ENCODE measurements at places on chromosomes 2 and 18.

GRCh38 chr2:38441346-38441745 is 64.3 kb upstream of the ATL2 start:
- no peak for DNase-seq

GRCh38 chr18:77077941-77078689 is 54.5 kb downstream of the MBP start:
- DNase-seq, result no peak

- no peak for DNase-seq
These were observed 716.2 kb upstream of the FANCL start for GRCh38 chr2:58957188-58957840.

DNA sequence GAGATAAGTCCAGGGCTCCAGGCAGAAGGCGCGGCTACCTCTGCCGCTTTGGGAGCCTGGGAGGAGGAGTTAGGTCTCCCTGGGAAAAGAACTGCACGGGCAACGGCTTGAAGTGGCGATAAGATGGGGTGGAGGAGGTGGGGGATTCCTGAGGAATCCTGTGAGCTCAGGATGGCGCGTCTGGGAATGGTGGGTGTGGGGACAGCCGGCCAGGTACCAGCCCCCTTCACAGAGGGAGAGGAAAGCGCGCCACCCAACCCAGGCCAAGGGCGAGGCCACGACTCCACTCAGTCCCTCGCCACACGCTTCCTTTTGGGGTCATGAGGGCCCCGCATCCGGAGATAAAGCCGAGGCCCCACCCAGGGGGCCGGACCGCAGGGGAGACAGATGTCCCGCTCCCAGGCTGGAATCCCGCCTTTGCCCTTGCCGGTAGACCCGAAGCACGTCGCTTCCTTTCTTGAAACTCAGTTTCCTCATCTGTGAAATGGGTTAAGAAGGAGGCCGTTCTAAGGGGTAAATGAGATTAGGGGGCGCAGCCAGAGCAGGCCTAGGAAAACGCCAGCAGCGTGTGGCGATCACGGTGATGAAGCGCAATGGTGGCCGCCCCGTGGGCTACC is 1.7 kb upstream of the CTDSP1 start:
- DNase-seq, result no peak

DNA sequence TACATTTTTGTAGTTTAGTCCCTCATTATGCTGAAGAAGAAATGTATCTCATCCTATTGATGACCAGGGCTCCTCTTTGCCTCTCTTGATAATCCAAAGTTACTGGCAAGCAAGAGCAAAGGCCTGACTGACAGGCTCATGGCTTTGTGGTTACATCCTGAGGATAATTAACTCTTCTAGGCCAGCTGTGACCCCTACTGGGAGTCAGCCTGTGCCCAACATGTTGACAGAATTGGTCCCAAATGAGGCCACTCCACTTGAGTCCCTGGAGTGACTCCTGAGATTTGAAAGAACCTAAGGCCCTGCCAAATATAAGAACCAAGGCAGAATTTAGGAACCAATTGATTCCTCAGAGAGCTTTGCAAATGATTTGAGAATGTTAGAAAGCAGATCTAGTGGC is 973.8 kb upstream of the CELF4 start:
- no peak for DNase-seq

- no peak for DNase-seq
These were observed 83.1 kb downstream of the DCC start for GRCh38 chr18:52422985-52423601.

DNA sequence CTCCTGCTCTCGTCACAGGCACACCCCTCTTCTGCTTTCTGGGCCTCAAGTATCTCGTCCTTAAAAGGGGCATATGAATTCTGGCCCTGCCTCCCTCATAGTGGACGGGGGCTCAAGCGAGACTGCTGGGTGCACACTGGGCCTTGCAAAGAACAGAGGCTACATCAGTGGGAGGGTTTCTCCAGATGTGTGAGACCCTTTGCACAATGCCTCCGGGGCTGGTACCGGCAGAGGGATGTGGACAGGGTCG is 25.0 kb downstream of the CRACDL start:
- DNase-seq, result no peak

GRCh38 chr2:106638043-106638442 is 150.9 kb downstream of the CD8B2 start:
- DNase-seq, result no peak

DNA sequence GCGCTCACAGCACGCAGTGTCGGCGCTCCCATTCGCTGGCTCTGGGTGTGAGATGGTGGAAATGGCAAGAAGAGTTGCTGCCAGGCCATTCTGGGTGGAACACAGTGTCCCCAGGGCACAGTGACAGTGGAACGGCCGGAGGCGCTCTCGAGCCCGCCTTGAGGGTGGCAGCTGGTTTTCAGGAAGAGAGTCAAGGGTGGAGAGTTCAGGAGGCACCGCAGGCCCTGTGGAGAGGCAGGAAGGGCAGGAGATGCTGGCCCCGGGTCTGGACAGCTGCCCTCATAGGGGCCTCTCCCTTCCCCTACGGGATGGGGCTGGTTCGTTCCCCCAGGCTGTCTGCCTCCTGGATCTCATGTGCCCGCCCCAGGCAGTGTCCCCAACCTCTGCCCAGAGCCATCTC is 12.5 kb downstream of the GPC1 start:
- no peak for DNase-seq

GRCh38 chr2:45167920-45168629 is 158.8 kb upstream of the SIX2 start:
- DNase-seq, result no peak

- no peak for DNase-seq
These were observed 26.6 kb downstream of the PLB1 start for GRCh38 chr2:28522481-28522880.

GRCh38 chr18:63365876-63366212 is 1.2 kb downstream of the KDSR start:
- DNase-seq, result no peak

DNA sequence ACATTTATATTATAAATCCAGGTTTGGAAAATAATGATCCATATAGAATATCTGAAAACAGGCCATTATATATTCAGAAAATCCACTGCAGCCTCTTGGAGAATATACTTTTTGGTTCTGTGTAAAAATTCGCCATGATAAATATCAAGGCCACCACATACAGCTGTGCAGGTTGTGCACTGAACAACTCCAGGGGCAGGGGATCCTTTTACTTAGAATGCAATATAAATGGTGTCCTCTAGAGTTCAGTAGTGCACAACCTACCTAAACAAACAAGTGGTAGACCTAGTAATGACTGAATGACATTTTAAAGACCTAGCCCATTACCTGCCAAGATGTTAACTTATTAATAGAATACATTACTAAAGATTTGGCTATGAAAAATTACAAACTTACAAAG is 22.4 kb downstream of the MOGAT1 start:
- no peak for DNase-seq

DNA sequence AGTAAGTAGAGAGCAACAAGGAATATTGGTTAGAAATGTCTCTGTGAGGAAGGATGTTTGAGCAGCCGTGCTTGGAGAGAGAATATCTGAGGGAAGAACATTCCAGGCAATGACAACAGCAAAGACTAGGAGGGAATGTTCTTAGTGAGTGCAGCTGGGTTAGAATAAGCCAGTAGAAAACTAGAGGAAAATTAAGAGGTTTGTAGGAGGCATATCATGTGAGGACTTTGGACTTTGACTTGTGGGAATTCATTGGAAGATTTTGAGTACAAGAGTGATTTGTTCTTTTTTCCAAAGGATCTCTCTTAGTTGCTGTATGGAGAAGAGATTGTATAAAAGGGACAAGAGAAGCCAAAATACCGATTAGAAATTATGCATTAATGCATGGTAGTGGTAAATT is 47.2 kb downstream of the PPM1B start:
- no peak for DNase-seq

GRCh38 chr2:232377319-232377718 is 1.2 kb upstream of the ALPP start:
- DNase-seq, result no peak

DNA sequence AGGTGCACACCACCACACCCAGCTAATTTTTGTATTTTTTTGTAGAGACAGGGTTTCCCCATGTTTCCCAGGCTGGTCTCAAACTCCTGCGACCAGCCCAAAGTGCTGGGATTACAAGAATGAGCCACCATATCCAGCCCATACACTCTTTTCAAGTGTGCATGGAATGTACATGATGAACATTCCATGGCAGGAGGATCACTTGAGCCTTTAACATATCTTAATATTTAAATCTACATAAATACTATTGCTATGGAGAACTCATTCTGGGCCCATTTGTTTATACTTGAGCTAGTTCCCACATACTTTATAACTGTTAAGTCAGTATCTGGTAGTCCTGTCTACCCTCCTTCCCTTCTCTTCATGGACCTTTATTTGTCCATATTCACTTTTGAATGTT is 48.4 kb downstream of the RPE start:
- no peak for DNase-seq

GRCh38 chr18:10231220-10231619 is 223.2 kb upstream of the APCDD1 start:
- DNase-seq, result no peak

DNA sequence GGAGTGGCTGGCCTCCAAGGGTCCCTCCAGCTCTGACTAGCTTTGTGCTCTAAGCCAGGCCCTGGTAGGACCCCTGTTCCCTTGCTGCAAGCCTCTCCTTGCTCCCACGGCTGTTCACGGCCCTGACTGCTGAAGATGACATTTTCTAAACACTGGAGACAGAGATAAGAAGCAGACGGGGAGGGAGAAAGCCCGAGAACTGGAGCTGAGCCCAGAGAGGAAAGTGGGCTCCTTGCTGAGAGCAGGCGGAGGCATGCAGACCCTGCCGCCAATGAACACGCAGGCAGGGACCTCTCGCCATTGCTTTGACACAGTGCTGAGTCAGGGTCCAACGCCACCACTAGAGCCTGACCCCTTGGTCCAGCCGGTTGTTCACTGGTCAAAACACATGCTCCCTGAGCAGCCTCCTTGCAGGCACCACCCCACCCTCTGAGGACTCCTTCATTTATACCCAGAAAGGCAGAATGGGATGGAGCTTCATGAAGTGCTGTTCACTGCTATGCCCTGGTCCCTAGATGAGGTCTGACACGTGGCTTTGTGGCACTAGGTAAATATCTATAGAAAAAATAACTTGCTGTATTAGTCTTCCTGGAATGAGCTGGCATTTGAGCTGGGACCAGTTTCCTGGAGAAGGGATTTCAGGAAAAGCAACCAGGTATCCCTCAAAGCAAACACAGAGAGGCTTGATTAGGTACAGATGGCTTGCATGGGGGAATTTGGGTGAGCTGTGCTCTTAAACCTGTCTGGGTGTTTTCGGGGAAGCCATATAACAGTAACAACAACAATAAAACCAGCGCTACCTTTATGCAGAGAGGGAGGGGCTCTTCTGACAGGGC is 65.7 kb downstream of the MCFD2 start:
- no peak for DNase-seq

GRCh38 chr2:237171396-237171795 is 85.7 kb downstream of the COPS8 start:
- no peak for DNase-seq

GRCh38 chr18:58400331-58400870 is 228.5 kb downstream of the ALPK2 start:
- no peak for DNase-seq

GRCh38 chr2:131093006-131093695 is at the start of gene FAM168B:
FAM168B (minus strand) TSS chr2:131093460; CDS start chr2:131082646, 10,814 bp downstream.
- peak; percentile 86 for DNase-seq

DNA sequence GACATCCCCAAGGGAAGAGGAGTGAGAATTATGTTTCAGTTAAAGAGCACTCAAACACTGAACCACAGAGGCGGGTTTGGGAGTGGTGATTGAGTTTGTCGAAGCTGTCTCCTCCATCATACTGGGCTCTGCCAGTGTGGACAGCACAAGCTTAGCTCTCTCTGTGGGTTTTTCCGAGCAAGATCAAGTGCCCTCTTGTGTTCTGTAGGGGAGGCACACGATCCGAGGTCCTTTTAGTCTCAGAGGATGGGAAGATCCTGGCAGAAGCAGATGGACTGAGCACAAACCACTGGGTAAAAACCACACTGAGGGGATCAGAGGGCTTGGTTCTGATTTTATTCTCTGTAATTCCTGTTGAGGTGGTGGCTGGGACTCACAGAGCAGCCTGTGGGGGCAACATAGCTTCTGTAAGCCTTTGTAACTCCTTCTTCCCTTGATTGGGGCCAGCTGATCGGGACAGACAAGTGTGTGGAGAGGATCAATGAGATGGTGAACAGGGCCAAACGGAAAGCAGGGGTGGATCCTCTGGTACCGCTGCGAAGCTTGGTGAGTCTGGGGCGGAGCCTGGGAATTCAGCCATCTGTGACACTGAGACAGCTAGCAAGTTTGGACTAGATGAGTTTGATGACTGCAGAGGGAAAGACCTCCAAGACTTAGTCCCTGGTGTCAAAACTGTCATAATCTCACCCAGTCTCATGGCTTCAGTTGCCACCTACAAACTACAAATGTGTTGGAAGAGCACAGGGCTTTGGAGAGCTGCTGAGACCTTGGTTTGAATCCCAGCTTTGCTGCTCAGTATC is 2.0 kb downstream of the NAGK start:
- no peak for DNase-seq

DNA sequence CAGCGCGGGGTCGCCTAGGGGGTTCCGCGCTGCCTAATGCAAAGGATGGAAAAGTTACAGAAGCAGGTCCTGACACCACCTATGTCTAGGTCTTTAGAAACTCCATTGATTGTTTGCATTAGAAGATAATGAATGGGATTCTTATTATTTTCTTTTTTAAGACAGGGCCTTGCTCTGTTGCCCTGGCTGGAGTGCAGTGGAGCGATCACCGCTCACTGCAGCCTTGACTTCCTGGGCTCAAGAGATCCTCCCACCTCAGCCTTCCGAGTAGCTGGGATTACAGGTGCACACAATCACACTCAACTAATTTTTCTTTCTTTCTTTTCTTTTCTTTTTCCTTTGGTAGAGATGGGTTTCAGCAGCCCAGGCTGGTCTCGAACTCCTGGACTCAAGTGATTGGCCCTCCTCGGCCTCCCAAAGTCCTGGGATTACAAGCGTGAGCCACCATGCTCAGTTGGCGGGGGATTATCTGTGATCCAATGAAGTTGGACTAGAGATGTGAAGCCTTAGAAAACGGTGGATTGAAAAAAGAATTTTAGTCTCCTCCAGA is 761 bp upstream of the IDH1 start:
- no peak for DNase-seq

GRCh38 chr18:44896846-44897245 is 216.2 kb downstream of the SETBP1 start:
- DNase-seq, result no peak

GRCh38 chr18:11947214-11948191 is 33.8 kb upstream of the IMPA2 start:
- peak; percentile 27 for DNase-seq

DNA sequence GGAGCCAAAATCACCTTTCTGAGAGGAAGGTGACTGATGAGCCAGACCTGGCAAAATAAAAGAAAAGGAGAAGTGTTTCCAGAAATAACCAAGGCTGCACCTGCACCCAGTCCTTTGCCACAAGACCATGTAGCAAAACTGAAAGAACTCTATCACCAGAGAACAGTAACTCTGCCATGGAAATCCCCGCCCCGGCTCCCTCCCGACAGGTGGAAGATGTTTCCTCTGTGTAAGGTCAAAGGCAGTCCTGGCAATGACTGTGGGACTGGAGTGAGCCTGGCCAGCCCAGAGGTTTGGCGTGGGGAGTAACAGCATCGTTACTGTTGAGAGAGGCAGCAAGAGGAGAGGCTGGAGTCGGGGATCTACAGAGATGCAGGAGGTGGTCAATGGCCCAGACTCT is 42.3 kb downstream of the SPRED2 start:
- DNase-seq, result no peak

All from stimulated activated CD8-positive, alpha-beta memory T cell treated with anti-CD3 and anti-CD28 coated beads, Interleukin-12 subunit alpha, Interleukin-12 subunit beta, amount 100 ng/mL, for 4 hours (primary cell).